ENCODE measurements at places on chromosomes 6 and 20.

- DNase-seq: no peak
These were observed 122.1 kb downstream of the CD164 start for GRCh38 chr6:109260126-109260525.

DNA sequence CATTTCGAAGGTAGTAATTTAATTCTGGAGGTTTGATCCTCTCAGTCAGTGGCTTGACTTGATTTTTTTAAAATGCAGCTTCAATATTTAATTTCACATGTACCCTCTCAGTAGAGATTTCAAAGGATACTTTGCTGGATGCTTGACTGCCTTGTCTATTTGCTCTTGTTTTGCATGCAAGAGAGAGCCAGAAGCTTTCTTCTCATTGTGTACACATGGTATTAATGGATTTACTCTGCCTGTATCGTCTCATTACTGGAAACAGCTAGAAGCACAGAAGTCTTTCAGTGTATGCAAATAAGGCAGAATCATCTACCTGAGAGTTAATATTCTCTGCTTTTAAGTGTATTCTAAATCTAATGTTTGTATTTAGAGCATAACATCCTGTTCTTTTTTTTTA is 84.3 kb upstream of the FOXO3 start:
- DNase-seq: no peak

GRCh38 chr20:42857446-42857845 is 332.3 kb downstream of the PTPRT start:
- no peak for DNase-seq

- DNase-seq: no peak
These were observed 14.8 kb upstream of the TMEM244 start for GRCh38 chr6:129875610-129876520.

DNA sequence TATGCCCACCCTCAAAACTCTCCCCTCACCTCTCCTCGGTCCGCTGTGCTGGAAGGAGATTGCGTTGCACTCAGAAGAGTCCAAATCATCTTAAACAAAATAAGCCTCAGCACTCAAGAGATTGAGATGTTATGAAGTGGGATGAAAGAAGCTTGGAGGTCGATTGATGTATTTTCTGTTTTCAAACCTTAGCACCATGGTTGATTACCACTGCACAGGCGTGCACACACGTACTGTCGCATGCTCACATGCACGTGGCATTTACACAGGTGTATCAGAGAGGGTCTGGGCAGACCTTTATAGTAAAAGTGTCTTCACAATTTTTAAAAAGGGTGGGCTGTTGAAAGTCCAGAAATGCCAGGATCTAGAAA is 612 bp upstream of the AGPAT4 start:
- DNase-seq: no peak

- no peak for DNase-seq
These were observed 1.5 kb downstream of the GPANK1 start for GRCh38 chr6:31663126-31663960.

- DNase-seq: no peak
These were observed 176.4 kb upstream of the BMP2 start for GRCh38 chr20:6590891-6591637.

GRCh38 chr20:49477200-49477599 is 5.3 kb downstream of the KCNB1 start:
- no peak for DNase-seq

DNA sequence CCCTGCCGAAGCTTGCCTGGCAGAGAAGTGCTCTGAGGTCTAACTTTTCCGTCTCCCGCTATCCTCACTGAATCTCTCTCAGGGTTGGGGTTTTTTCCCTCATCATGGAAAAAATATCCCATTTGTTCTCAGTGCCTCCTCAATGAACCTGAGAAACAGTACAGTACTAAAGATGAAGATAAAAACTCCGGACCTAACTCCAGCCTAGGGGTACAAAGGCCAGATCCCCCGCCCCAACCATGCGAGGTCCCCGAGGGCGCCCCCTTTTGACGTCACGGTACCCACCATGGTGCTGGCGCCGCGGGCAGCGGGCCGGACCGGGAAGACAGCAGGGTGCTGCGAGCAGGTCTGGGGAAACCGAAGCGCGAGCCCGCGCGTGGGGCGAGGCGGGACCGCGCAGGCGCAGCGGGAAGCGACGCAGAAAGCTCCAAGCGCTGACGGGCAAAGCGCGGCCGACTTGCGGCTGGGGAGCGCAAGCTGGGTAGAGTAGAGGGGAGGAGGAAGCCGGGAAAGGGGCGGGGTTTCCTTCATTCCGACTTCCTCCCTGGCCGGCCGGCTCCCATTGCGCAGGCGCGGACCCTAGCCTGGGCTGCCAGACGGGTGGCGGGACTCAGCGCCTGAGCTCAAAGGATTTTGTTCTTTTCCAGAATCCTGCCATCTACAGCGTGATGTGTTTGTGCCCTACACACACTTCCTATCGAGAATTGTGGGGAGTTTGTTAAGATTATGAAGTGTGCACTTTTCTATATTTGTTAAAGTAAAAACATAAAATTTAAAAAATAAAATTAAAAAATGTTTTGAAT is at the start of gene LSM2:
LSM2 (minus strand) TSS at position 497 of the 803 bp plus-strand sequence; CDS start at position 288, 209 bp downstream.
- DNase-seq: peak; percentile 95

- no peak for DNase-seq
These were observed 1.2 kb downstream of the DUSP22 start for GRCh38 chr6:293193-294174.

DNA sequence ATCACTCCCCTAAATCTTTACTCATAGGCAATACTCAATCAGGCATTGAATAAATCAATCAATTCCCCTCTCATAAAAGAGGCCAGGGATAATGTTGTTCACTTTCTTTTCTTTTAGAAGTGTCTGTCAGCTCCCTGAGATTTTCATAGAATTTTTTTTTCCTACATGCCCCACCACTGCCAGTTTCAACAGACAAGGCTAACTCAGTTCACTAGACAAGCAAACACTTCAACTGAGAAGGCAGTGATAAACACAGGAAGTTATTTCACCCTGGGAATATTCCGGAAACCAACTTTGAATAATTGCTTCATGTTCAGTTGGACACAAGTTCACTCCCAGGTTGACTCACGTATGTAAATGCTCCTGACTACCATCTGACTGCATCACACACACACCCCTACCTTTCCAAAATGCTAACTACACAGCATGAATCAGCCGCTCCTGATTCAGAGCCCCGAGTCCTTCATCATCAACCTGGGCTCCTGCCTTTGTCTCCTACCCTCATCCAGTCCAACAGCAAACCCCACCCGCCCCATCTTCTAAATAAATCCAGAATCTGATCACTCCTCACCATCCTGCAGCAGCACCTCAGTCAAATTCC is 143.9 kb downstream of the BCAS1 start:
- DNase-seq: peak; percentile 12

DNA sequence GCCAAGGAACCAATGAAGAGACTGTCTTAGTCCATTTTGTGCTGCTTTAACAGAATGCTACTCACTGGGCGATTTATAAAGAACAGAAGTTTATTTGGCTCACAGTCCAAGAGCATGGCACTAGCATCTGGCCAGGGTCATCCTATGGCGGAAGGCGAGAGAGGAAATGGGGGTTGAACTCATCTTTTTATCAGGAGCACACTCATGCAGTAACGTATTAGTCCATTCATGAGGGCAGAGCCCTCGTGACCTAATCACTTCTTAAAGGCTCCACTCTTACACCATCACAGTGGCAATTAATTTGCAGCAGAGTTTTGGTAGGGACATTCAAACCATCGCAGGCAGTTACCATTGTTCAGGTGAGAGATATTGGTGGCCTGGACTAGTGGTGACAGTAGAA is 8.5 kb downstream of the ARFGEF2 start:
- DNase-seq: no peak

- peak; percentile 42 for DNase-seq
These were observed 12.8 kb downstream of the STK4 start for GRCh38 chr20:44979090-44979621.

DNA sequence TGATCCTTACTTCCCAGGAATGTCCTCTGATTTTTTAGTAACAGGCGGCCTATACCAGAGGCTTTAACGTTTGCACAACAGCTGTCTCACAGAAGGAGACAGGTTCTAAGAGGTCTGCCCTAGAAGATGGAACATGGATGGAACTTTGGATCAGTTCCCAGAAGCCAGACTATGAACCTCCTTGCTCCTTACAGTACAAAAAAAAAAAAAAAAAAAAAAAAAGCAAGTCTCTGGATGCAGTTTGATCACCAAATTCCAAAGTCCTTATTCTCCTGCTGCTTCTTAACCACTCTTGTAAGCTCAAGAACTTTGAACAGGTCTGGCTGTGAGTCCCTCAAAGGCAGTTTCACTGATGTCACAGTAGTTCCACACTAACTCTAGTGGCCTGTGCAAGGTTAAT is 2.0 kb upstream of the TRMT11 start:
- no peak for DNase-seq

GRCh38 chr20:10074513-10074912 is 39.7 kb downstream of the ANKEF1 start:
- DNase-seq: no peak
